Gastroesophageal sphincter (tissue), 4 donors: ENCODE measurements at places on chromosomes 1 and 21.

- no peak for ATAC-seq
These were observed 143.2 kb downstream of the KCTD3 start for GRCh38 chr1:215710036-215710898.

DNA sequence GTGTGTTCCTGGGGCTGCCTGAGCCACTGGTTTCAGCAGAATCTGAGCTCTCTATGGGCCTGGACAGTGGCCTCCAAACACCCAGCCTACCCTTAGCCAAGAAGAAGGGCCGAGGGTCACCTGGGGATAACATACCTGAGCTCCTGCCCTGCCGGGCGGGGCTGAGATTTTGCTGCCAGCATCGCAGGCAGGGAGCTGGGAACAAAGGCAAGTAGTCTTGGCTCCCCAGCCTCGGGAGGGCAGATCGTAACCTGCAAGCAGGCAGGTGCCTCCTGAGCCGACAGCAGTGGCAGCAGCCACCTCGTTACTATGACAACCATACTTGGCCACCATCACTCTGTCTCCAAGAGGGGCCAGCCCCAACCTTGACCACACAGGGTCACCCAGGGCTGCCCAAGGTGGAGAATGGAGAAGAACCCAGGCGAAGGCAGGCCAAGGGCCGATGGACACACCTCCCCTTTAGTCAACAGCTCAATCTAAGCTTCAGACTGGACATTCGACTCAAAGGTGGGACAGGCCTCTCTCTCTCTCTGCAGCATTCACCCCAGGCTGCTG lies 54.6 kb downstream of the TOMM20 start:
- no peak for ATAC-seq

DNA sequence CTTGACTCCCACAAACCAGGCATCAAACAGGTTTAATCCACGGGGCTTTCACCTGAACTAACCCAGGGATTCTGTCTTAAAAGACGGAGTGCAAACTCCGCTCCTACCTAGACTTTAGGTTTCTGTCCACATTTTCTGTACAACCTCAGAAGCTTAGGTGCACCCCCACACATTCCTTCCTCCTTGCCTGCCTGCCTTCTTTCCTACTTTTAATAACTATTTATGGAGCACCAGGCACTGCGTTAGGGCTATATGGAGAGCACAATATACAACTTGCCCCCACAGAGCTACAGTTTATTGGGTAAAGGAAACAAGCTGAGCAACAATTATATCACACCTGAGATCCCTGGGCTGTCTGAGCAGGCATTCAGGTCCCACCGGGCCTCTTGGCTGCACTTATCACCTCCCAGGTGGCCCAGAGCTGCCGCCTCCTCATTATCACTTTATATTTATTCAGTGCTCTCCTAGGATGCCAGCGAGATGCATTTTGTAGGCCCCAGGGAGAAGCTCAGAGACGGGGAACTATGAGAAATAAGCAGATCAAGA lies 64.1 kb downstream of the DNTTIP2 start:
- no peak for ATAC-seq

- ATAC-seq = no peak
These were observed 305.0 kb downstream of the HLX start for GRCh38 chr1:221184131-221184794.

DNA sequence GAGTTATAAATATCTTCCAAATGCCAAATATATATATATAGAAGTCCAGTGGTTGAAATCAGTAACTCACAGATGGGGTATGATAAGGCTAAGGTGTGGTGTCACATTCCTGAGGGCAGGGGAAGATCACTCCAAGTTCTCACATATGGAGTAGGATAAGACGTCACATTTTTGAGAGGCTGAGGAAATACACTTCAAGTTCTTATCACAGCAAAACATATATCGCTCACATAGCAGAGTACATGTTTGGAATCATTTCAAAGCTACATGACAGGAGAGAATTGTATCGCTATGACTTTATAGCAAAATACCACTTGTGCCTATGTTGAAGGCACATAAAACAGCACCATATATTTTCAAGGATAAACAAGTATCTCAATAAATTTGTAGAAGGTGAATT lies 55.1 kb downstream of the RBM11 start:
- no peak for ATAC-seq

GRCh38 chr21:33561373-33561772 lies 18.5 kb downstream of the SON start:
- ATAC-seq = no peak

DNA sequence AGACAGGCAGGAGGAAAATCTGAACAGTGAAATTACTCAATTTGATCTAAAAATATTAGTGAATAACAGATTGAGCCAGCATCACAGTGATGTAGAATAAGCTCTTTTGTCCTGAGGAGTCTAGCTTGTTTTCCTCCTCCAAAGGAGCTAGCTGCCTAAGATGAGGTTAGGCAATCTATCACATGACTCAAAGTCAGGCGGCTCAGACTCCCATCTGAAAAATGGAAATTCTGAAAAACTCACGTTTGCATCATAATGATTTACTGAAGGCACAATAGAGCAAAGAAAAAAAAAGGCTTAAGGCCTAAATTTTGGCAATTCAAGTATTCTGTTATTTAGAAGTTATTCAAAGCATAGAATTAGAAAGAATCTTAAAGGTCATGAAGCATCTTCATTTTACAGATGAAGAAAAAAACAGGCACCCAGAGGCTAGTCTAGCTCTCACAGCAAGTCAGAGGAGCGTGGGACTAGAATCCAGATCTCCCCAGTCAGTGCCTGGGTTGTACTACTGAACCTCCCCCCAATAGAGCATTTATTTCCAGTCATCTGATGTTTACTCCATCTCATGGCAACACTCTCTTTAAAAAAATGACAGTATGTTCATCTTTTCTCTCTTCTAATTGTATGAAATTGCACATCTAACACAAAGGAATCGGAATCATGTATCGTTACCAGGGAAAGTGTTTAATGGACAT lies 62.5 kb upstream of the ATF3 start:
- ATAC-seq = peak; percentile 93

GRCh38 chr21:37373539-37373938 lies 7.0 kb downstream of the DYRK1A start:
- no peak for ATAC-seq

DNA sequence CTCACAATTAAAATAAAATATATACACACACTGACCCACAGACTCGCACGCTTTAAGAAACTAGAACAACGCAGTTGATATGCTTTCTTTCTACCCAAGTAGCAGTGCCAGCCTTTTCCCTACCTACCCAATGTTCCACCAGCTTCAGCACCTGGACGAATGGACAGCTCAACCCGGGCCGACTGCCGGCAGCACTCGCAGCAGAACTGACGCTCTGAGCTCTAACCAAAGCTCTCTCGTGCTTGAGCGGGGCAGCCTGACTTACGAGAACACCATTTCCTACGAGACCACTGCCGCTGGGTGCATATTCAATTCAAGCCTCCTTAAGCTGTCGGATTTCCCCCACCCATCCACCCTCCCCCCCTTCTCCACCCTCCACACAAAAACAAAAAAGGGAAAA lies 127.4 kb upstream of the DPYD start:
- peak; percentile 65 for ATAC-seq

DNA sequence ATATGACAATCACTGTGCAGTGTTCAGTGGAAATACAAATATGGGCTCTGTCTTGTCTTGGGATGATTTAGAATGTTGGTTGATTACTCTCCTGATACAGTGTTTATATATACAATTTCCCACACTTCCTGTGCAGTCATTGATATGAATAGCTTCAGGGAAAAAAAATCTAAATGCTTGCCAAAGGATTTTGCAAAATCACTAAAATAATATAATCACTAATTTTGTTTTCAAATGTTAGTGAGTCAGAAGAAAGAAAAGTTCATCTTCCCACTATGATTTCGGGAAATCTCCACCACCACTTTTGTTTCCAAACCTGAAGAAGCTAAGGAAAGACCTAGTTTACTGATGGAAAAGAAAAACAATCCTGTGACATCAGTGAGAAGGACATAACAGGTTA lies 32.1 kb upstream of the CHRM3 start:
- ATAC-seq = no peak

DNA sequence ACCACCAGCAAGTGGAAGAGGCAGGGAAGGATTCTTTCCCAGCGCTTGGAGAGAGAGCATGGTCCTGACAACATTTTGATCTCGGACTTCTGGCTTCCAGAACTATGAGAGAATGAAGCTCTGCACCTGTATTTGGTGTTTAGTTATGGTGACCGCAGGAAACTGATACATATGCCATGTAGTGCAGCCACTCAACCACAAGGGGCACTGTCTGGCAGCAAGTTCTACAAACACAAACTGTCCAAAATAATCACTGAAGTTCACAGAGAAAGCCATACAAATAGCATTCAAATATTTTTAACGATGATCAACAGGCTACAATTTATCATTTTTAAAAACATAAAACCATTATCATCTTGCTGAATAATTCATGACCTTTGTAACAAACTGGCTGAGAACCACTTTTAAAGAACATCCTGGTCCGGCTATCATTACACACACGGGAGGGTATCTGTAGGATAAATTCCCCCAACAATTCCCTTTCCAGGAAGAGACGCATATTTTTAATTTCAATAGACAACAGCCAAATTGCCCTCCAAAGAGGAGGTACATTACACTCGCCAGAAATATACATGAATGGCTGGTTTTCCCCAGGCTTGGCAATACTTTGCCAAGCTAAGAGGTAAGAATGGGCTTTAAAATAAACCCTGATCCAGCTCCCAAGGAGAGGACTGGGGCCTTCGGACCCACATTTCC lies 9.2 kb upstream of the CBR3 start:
- ATAC-seq = no peak

DNA sequence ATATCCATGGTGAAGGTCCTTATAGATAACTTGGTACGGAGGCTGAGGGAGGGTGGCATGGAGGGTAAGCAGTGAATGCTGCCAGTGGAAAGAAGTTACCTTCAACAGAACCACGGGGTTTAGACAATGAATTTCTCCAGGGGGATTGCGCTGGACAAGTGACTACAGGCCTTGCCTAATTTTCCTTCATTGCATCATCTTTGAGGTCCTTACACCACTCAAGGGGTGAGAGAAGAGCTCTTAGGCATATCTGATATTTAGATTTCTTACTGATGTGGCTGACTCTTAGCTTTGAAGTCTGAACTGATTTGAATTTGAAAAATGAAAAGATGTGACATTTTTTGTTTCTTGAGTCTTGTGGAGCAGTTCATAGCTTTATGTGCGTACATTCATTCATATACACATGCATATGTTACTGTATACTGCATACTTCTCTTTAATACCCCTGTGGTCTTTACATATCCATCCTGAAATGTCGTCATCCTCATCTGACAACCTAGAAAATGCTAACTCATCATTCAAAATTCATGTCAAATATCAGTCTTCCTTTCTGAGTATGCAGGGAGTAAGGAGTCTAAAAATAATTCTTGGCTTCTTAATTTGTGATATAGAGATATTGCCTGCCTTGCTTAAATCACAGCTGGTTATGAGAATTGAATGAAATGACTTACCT lies 63.6 kb downstream of the DNM3 start:
- no peak for ATAC-seq

DNA sequence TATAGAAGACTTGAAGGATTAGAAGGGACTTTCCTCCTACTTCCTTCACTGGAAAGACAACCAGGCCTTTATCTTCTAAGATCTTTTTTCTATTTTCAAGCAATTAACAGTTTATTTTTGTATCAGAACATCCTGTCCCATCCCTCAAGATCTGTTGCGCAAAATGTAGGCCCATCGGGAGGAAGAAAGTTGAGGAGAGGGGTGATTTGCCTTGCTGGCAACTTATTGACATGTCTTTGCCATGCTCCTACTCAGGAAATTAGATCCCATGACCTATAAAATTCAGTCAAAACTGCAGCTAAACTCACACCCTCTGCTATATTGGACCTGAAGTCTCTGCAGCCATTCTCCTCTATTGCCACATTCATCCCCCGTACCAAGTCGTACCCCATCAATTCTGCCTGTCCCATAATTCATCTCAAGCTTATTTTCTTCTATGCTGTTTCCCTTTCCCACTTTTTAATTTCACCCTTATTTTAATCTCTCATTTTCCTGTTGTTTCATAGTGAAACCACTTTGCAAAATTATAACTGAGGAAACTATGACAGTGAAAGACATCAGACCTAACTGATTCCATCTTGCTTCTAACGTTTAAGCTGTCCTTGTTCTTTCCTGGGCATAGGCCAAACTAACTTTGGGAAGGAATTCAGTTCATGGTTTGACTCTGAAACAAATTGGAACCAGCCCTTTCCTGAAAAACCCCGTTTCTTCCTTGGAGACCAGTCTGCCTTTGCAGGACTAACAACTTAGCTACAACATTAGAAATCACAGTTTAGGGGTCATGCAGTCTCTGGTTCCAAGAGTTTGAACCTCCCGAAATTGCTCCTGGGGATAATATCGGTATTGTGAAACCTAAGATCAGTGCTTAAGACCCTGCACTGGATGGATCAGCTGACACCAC lies 195.7 kb upstream of the PTBP2 start:
- ATAC-seq = peak; percentile 56

DNA sequence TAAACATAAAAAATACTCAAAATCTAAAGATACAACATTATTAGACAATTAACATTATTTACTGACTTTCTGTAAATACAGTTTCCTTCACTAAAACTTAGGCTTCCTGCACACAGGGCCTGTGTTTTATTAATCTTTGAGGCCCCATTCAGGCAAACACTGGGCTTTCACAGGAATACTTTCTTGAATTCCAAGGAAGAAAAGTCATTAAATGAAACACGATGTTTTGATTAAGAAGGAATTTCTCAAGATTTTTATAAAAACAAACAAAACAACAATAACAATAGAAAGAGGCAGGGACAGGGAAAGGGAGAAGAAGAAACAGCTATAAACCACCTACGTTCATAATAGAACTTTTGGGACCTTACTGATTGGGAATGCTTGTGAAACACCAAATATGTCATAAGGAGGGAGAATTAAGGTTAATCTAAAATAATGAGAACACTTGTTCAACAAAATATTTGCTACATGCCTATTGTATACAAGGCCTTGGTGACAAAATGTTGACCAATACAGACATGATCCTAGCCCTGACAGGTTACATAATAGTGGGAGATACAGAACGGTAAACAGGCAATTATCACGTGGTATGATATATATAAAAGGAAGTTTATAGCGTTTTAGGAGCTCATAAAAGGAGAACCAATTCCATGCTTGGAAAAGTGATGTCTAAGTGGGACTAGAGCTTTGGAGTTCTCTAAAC lies 3.6 kb downstream of the DDAH1 start:
- no peak for ATAC-seq

GRCh38 chr1:223639331-223639749 lies 26.2 kb downstream of the CAPN8 start:
- ATAC-seq = no peak

GRCh38 chr1:163863731-163864130 lies 542.0 kb downstream of the NUF2 start:
- ATAC-seq = no peak

GRCh38 chr1:211781260-211781659 lies 49.3 kb downstream of the LPGAT1 start:
- no peak for ATAC-seq

GRCh38 chr1:10508511-10508951 lies 33.8 kb downstream of the PEX14 start:
- ATAC-seq = no peak

DNA sequence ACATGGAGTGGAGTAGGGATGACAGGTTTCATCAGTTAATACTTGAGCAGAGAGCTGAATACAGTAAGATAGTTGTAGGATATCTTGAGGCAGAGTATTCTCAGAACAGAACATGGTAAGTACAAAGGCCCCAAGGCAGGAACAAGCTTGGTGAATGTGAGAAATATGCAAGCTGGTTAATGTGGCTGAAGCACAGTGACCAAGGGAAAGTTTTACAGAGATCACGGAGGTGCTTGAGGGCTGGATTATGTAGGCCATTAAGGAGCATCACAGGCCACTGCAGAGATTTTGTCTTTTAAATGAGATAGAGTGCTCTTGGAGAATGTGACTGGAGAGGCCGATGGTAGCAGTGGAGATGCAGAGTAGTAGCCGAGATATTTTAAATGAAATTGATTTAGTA lies 54.0 kb upstream of the BOLA1 start:
- ATAC-seq = no peak
